Colonic mucosa (tissue), 4 donors: ENCODE measurements at places on chromosomes 7 and 10. TPM values are rescaled to one million over a fixed set of nuclear protein-coding genes. Genes with fewer than 3 reads are reported as not detected.
A peak's percentile ranks its signal among the peaks of the same experiment; 100 is the strongest.

Gene ZNF518A
- 29.4 TPM for total RNA-seq

Gene ECHS1
- 214 TPM for total RNA-seq

- no peak for DNase-seq
Observed at GRCh38 chr10:18164748-18165361, 24.6 kb downstream of the CACNB2 start.

- DNase-seq, result peak; percentile 74
Observed at GRCh38 chr7:151013733-151014497, 10.4 kb downstream of the ATG9B start.

DNA sequence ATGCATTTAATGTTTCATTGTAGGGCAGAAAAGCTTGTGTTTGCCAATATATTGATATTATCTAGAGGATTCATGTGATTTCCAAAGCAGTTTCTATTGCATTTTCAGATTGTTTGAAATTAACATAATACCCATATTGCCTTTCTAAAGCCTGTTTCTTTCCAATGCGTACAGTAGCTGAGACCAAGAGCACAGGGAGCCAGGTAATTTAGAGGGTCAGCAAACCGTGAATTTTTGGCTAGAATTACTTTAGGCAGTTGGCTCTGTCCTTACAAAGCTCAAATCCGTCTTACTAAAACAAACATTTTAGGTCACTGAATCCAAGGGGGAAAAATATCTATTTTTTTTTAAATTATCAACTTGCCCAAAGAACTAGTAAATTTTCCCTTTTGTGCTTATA, 604.9 kb upstream of the ADARB2 start:
- DNase-seq, result no peak

- DNase-seq, result no peak
Observed at GRCh38 chr7:84912993-84913635, 273.7 kb downstream of the SEMA3D start.

DNA sequence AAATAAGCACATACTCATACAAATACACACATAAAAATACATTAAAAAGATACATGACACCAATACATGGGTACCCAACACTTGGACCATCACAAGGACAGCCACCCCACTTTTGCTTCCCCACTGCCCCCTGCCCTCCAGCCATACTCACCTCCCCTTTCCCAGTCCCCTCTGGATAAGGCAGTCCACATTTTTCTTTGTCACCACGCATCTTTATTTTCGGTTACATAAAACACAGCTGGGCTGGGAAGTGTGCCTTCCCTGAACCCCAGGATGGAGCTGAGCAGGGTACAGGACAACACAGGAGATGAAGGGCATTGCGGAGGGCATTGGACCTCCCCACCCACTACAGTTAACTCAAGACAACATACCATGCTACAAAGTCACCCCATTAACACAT, 1.1 kb upstream of the HOXA3 start:
- DNase-seq, result peak; percentile 25

GRCh38 chr10:36534471-36535002, 590.9 kb upstream of the ANKRD30A start:
- no peak for DNase-seq

DNA sequence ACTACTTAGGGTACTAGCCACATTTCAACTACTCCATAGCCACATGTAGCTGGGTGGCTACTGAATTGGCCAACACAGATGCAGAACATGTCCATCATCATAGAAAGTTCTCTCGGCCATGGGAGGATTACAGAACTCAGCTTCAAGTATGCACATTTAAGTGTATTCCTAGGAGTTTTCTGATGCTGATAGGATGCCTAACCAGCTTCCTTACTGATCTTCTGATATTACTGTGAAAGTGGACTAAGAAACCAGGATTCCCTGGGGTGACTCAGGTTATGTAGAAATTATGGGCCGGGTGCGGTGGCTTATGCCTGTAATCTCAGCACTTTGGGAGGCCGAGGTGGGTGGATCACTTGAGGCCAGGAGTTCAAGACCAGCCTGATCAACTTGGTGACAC, 125.5 kb downstream of the FRMD4A start:
- no peak for DNase-seq
